ENCODE measurements at places on chromosomes 12 and 14. TPM values are rescaled to one million over a fixed set of nuclear protein-coding genes. Genes with fewer than 3 reads are reported as not detected.

FBLN5 gene
- 234 TPM for total RNA-seq

KIAA0586 gene
- 13.2 TPM for total RNA-seq

GEMIN2 gene
- total RNA-seq = 25.5 TPM

TSHR gene
- not detected for total RNA-seq

PTGES3 gene
- 89.2 TPM for total RNA-seq

TCL1B gene
- total RNA-seq = not detected

PRPH gene
- total RNA-seq = not detected

PSME2 gene
- total RNA-seq = 41.4 TPM

P2RX7 gene
- 0.54 TPM for total RNA-seq

SYCP3 gene
- total RNA-seq = not detected

CD4 gene
- not detected for total RNA-seq

DAO gene
- total RNA-seq = not detected

- no peak for DNase-seq
These were observed 352.6 kb downstream of the VRK1 start for GRCh38 chr14:97149775-97150174.

GRCh38 chr14:34237081-34237480, 225.0 kb downstream of the SPTSSA start:
- no peak for DNase-seq

- DNase-seq = peak; percentile 83
These were observed 554 bp upstream of the TSPAN31 start for GRCh38 chr12:57744194-57744776.

GRCh38 chr14:72758993-72759392, 134.9 kb downstream of the DPF3 start:
- no peak for DNase-seq

DNA sequence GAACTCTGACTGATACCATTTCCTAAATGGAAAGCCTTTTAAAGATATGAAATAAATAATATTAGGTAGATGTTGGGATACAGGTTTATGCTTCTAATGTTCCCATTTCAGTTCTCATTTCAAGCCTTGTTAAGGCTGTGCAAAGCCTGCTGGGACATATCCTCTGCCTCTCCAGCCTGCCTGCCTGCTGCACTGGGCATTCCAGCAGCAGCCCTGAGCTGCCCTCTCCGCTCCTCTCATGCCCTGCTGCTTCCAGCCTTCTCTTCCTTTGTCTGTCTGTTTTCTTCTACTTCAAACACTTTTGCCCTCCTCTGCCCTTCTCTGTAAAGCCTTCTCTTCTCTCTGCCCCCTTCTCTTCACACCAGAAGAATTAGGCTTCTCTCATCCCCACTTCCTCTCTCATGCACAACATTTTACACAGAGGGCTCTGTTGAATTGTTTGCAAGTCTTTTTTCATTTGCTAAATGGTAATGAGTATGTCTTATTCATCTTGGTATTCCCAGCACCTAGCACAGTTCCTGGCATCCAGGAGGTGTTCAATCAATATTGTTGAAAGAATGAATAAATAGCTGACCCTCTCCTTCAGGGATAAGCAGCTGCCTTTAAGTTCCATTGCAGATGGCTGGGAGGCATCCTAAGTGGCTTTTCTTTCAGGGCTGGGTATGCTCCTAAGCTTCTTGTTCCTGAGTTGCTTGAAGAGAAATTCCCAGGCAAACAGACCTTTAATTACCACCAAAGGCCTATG, 292.3 kb downstream of the TMEM117 start:
- no peak for DNase-seq

DNA sequence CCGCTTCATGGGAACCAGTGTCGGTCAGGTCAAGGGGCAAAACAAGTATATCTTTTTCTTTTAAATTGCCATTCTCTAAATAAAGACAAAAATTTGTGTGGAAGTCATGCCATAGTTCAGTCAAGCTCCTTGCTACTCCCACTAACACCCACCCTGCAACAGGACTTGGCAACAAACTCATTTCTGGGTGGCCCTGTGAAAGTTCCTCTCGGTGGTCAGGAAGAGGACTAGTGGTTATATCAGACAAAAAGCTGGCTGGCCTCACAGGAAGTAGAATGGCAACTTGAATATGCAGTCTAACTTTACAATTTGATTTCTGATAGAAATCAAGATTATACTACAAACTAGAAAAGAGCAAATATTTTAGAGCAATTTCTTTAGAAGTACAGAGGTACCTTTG, 11.2 kb downstream of the DHRS7 start:
- no peak for DNase-seq

DNA sequence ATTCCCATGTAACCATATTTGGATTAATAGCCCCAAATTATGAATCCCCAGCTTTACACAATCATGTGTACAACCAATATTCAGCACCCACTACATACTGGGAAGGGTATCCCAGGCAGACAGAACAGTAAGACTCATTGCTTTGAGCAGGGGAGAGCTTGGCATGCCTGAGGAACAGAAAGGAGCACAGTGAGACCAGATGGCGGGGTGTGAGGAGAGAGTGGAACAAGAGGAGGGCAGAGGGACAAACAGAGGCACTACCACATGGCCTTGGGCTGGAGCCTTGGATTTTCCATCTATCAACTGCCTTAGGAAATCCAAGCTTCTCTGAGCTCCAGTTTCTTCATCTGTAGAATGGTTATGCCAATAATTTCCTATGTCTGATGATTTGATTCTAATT, 3.8 kb downstream of the DGKA start:
- DNase-seq = no peak

- peak; percentile 15 for DNase-seq
These were observed 70.1 kb downstream of the SYNE2 start for GRCh38 chr14:63922696-63923421.

- peak; percentile 88 for DNase-seq
These were observed 716 bp downstream of the HSP90AA1 start for GRCh38 chr14:102085948-102086708.

- DNase-seq = no peak
These were observed 435.7 kb upstream of the MDGA2 start for GRCh38 chr14:48111151-48111550.

DNA sequence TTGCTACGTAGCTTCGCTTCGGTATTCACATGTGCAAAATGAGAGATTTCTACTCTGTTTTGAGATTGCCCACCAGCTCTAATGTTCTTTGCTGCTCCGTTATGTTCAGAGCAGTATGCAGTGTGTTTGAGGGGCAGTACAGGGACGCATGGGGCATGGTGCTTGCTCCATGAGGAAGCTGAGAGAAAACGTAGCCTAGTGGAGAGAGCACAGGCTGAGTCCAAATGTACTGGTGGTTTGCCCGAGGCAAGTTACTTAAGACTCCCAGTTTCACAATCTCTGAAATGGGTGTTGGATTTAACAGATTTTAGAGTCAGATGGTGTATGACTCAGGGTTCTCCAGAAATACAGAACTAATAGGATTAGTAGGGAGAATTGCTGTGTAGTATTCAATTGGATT, 310.5 kb downstream of the ETNK1 start:
- peak; percentile 8 for DNase-seq

DNA sequence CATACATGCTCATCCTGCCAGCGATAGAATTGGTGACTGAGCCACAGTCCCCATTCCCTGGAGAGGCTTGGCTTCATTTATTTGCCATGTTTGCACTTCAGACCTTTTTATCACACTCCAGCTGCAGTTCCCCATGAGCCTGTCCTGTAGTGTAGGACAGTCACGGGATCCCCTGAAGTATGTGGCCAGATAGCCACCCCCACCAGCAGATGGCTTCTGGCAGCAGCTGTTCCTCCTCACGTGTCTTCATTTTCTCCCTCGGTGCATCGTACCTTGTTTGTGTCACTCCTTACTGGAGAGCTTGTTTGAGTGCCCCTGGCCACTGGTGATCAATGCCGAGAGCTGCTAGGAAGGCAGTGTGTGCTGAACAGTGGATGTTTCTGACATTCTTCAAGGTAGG, 40.2 kb downstream of the UBE3B start:
- DNase-seq = no peak

- peak; percentile 95 for DNase-seq
These were observed 87.2 kb downstream of the DAAM1 start for GRCh38 chr14:59275668-59276067.

- DNase-seq = no peak
These were observed 1.0 kb downstream of the BDKRB1 start for GRCh38 chr14:96257056-96257455.

DNA sequence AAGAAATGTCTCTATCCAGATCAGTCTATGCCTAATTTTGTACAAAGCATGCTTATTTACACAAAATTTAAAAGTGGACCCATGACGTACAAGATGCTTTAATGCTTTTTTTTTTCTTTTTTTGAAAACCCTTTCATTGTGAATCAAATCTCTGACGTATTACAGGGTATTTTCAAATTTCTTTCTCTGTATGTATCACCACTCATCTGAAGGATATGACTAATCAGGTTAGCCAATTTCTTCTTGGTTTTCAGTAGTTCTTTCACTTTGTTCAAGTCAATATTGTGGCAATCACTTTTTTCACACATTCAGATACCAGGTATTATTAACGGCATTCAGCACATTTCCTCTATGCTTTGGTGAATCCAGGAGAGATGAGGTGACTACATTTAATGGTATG, 685.3 kb downstream of the TRHDE start:
- no peak for DNase-seq

DNA sequence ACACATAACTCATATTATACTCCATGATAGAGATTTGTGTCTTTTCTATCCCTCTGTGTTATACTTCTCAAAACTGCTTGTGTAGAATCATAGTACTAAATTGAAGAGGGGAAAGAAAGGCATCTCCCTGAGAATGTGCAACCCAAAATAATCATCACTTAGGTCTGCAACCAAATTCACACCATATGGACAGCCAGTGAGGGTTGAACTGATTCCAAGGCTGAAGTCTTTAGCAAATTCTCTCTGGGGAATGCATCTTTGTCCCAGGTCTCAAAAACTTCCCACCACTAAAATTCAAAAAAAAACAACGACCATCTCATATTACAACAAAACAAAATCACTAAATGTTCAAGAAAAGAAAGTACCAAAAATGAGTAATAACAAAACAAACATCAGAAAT, 11.0 kb downstream of the ZFC3H1 start:
- no peak for DNase-seq

GRCh38 chr12:118055144-118055557, 5.8 kb downstream of the WSB2 start:
- DNase-seq = peak; percentile 54

GRCh38 chr14:52338051-52338681, 24.1 kb downstream of the PTGER2 start:
- peak; percentile 72 for DNase-seq

GRCh38 chr14:92578511-92578910, 64.9 kb downstream of the RIN3 start:
- DNase-seq = peak; percentile 80

DNA sequence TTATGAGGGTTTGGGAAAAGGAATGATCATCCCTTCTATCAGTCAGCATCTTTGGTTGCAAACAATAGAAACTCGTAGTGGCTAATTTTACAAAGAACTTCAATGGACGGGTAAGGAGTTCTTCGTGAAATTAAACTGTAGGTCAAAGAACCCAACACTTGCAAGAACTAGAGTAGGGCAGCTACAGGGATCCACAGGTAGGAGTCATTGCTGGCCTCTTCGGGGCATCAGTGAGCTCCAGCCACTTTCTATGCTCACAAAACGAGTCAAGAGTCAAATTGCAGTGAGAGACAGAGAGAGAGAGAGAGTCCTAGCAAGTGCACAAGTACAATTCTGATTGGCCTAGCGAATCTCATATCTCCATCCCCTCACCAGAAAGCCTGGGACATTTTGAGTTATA, 29.9 kb upstream of the OTX2 start:
- no peak for DNase-seq

GRCh38 chr12:12616512-12617310, 5.0 kb downstream of the CREBL2 start:
- DNase-seq = no peak

DNA sequence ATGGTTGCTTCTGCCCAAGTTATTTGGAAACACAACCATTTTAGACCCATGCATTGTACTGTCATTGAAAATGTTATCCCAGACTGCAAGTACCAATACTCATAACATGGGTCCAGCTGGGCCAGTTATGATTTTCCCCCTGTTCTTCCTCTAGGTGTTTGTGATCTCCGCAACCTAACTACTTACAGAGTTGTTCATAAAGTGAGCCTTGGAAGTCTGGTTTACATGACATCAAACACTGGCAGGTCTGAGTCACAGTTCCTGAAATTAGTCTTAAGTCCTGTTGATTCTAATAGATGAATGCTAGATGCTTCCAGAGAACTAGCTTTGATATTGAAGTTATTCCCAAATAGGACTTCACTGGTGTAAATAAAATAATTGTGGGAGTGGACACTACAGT, 487.0 kb downstream of the MED13L start:
- no peak for DNase-seq

DNA sequence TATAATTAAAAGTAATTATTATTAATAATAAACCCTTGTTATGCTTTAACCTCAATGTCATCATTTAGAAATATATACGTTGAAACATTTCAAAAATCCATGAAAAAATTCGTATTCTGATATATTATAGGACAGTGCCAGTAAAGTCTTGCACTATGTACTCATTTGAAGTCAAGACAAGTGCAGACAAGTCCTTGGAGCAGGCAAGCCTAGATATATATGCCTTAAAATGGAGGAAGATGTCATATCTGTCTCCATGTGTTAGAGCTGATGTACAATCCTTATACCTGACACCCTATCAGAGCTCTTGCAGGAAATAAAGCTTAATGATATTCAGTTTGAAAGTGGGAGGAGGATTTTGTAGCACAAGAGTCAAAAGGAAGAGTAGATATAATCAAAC, 310.4 kb downstream of the KCNH5 start:
- DNase-seq = no peak

GRCh38 chr12:5309654-5310053, 122.3 kb upstream of the NTF3 start:
- peak; percentile 13 for DNase-seq

DNA sequence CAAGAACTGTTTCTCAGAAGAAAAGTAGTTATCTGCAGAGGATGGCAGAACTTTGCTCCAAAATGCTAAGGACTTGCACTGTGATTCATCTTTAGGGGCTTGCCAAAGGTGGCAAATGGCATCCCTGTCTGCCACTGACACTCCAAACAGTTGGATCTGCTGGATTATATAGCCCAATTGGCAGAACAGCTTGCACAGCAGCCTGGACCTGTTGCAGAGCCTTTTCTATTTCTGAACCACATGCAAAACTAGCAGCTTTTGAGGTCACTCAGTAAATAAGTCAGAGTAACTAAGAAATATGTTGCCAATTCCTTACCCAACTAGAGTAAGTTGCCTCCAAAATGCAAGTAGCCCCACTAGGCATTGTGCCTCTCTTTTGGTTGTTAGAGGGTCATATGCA, 397.5 kb upstream of the NOVA1 start:
- no peak for DNase-seq
